ENCODE measurements at places on chromosomes 11 and 22.
A peak's percentile ranks its signal among the peaks of the same experiment; 100 is the strongest.

DNA sequence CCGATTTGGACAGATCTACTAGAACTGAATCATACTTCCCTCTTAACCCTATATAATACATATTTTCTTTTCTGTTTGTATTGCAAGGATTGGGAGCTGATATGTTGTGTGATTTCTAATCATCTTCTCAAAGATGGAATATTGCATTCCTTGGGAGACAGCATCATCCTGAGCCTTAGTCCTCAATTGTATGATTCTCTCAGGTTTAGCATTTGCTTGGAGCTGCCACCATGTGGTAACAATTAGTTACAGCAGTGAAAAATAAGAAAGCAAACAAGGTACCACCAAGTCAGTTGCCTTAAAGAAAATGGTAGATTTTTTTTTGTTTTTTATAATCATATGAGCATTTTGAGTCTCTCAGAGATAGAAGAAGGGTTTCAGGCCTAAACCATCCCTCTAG lies 11.9 kb downstream of the SNX19 start:
- DNase-seq = no peak

DNA sequence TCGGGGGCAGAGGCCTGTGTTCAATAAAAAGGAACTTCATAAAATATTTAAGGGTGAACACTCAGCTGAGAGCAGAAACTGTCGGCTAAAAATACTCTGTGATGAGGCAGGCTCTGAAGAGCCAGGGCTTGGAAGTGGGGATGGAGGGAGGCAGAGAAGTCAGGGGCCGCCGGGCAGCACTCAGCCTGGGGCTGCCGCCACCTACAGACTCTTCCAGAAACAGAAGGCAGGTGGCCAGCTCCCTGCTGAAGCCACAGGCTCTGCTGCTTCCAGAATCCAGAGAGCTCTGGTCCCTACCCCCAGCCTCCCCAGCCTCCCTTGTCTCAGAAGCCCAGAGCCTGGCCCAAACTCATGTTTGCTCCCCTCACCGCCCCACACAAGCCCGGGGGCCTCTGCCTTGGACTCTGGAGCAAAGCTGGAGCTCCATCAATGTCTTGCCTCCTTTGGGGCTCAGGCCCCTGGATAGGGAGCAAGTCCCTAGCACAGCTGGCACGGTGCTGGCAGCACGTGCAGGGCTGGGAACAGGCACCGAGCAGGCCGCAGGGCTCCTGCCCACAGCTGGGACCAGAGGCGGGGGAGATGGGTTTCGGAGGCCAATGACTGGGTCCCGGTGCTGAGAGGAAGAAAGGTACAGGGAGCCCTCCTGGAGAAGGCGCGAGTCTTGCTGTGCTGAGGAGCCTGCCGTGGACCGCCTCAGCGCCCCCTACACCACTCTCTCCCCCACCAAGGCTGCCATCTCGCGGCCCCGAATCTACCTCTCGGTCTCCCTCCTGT lies 8.2 kb downstream of the LRFN4 start:
- DNase-seq = no peak

DNA sequence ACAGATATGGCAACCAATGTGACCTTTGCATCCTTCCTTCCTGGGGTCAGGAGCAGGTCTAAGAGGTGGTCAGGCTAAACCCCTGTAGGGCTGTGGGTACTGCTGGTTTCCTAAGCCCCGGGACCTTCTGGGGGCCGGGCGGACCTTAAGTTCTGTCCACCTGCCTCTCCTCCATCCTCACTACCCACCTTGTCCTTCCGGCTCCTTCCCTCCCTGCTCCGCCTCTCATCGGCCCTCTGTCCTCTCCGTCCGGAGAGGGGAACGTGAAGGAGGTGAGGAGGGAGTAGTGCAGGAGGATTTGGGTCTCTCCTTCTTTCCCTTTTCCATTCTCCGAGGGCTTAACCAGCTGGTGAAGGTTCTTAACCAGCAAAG lies 28.3 kb upstream of the PARVB start:
- no peak for DNase-seq

DNA sequence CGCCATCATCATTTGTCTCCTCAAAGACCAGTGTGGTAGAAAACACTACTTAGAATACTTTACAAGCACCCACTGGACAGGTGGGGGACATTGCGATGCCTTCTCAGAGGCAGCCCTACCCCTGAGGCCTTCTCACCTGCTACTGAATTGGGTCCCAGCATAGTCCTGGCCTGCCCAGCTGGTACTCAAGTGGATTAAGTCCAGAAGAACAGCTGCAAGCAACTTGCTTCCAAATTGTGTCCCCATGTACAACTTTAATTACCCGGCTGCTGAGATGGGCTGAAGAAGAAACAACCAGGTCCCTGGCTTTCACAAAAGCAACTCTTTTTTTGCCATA lies 12.3 kb downstream of the ABTB2 start:
- no peak for DNase-seq

GRCh38 chr11:12281571-12282478 lies 95.5 kb upstream of the PARVA start:
- peak; percentile 92 for DNase-seq

- no peak for DNase-seq
Measured at GRCh38 chr11:65381716-65382032, 772 bp downstream of the SLC25A45 start.

DNA sequence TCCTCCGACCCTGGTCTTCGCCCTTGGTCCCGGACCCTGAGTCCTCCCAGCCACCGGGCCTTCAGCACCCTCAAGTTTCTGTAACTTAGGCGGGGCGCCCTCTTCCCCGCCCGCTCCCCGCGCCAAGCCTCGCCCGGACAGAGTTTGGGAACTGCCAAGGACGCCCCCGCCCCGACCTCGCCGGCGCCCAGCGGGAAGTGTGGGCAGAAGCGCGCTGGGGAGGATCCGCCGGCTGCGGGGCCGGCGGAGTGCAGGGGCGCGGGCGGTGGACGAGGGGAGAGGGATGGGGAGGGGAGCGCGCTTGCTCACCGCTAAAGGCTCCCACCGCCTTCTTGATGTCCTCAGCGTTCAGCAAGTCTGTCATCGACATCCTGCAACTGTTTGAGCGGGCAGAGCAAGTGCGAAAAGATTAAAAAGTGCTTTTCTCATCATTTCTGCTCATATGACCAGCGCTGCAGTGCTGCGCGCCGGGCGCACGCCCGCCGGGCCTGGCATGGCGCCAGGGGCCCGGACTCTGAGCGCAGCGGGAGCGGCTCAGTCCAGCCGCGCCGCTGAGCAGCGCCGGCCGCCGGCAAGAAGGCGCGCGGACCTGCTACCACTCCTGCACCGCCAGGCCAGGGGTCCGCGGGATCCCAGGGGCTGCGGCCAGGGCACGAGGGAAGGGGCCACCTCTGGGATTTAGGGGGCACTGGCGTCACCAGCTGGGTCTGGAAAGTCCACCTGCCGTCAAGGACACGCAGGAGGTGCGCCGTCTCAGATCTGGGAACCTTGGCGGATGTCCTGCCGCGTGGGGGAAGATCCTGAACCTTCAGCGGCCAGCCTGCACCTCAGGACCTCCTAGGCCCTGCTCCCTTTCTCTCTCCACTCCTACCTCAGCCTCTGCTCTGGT lies at the start of gene PVALB:
Gene PVALB, minus strand, starts transcription at position 400 of the 889 bp plus-strand sequence. Its CDS starts 30 bp downstream, at position 370.
- no peak for DNase-seq

DNA sequence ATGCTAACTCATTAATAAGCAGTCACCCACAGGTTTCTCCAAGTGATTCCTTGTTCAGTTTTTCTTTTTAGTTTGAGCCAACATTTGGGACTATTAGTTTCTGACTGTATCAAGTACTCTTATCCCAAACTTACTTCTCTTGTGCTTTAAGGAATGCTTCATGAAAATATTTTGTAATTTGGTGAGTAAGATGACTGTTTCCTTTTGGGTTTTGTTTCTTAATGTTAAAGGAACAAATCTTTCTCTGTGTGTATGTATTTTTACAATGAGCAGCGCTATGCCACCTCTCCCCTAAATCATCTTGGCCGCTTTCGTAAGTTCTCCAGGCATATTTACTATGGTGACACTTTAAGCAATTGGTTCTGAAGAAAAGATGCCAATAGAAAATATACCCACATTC lies 72.4 kb downstream of the LDLRAD3 start:
- no peak for DNase-seq

GRCh38 chr11:122038543-122038942 lies 77.5 kb downstream of the BLID start:
- DNase-seq = no peak

- DNase-seq = no peak
Measured at GRCh38 chr11:10371926-10372641, 67.2 kb downstream of the ADM start.

DNA sequence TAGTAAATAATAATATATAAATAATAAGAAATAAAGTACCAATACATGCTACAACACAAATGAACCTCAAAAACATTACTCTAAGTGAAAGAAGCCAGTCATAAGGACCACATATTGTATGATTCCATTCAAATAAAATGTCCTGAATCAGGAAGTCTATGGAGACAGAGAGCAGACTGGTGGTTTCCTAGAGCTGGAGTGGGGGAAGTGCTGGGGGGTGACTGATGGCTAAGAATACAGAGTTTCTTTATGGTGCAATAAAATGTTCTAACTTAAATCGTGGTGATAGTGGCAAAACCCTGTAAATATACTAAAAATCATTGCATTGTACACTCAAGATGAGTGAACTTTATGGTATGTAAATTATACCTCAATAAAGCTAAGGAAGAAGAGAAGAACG lies 376.5 kb downstream of the BUD13 start:
- DNase-seq = no peak

DNA sequence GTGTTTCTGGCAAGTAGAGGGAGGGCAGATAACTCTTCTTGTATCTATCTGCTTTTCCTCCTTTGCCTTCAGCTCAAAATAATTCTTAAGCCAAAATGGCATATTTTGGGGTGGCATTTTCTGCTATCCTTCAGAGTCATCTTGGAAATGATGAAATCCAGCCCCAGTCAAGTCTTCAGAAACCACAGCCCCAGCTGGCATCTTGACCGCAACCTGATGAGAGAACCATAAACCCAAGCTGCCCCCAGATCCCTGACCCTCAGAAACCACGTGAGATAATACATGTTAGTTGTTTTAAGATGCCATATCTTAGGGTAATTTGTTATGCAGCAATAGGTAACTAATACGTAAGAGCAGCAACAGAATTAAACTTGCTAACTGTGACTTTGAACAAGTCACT lies 15.1 kb upstream of the PAMR1 start:
- DNase-seq = no peak

DNA sequence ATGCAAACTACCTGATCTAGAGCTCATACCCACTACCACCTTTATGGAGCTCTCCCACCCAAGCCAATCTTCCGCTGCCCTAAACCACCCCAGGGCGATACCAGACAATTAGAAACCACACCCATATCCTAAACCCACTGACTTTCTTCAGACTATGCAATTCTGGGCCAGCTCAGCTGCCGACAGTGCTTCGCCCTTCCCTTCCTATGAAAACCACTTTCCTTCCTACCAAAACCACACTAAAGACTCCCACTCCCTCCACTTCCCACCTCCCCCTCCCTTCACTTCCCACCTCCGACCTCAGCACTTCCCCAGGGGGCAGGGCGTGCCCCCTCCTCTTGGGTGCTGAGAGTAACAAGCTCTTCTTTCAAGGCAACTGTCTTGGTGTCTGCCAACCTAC lies 25.1 kb downstream of the B3GAT1 start:
- DNase-seq = no peak

GRCh38 chr11:13140873-13141655 lies 131.9 kb downstream of the RASSF10 start:
- DNase-seq = no peak

- no peak for DNase-seq
Measured at GRCh38 chr22:22196833-22197477, 47.6 kb upstream of the VPREB1 start.

DNA sequence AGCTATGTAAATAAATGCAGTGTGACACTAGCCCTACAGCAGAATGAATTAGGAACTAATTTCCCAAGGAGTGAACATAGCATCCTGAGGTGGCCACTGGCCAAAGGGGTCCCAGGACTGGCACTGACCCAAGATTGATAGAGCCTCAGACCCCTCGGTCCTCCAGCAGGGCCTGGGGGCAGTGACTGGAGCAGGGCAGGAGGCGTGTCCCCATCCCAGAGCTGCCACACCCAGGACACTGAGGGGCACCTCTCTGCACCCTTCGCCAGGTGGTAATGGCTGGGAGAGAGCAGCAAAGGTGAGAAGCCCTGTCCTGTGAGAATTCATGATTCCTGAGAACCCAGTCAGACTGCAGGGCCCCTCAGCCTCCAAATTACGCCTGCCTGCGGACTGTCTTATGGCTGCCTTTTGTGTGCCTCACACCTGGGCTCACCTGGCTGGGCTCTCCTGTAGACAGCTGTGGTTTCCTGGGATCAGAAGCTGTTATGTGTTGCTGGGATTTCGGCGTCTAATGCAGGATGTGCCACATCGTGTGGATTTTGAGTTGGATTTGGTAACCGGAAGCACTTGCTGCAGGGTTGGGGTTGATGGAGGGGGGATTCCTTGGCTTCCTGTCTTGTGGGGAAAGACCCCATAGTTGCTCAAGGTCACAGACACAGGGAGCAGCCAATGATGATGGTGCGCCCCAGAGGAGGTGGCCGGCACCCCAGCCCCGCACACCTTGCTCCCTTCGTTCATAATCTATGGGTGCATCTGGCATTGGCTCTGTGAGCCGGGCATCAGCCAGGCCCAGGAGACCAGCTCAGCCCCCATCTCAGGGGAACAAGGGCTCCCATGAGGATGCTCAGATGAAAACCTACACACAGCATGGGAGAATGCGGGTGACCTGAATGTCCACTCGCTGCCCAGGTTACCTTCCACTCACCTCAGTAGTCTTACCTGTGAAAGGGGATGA lies 582.9 kb downstream of the BRD1 start:
- DNase-seq = peak; percentile 34

DNA sequence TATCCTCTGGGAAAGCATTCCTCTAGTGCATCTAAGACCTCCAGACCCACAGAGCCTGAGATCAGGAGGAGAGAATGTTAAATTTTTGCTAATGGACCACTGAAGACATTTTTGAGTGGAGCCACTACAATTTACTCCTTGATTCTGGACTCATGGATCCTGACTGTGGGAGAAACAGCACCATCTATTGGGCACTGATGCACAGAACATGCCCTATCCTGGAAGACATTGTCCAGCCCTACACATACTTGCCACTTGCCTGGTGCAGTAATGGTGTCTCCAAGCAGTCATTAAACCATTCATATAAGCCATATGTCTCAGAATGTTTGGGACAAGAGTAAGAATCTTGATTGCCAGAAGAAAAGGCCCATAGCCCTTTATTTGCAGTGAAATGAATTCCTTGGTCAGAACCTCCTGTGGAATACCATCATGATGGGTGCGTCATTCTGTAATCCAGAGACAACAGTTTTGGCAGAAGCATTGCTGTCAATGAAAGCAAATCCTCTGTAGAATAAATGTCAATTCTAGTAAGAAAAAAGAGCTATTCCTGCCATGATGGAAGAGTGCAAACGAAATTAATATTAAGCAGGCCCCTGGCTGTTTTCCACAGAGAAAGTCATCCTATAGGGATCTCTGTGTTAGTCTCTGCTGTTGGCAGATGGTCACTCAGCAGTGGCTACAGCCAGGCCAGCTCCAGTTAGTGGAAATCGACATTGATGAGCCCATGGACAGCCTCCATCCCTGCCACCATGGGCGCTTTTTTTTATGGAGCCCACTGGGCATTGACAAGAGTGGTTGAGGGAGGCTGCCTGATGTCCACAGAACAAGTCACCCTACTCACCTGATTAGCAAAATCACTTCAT lies 43.5 kb downstream of the GGTLC2 start:
- peak; percentile 63 for DNase-seq
